ENCODE measurements at places on chromosomes 7 and 10.
A peak's percentile ranks its signal among the peaks of the same experiment; 100 is the strongest.

DNA sequence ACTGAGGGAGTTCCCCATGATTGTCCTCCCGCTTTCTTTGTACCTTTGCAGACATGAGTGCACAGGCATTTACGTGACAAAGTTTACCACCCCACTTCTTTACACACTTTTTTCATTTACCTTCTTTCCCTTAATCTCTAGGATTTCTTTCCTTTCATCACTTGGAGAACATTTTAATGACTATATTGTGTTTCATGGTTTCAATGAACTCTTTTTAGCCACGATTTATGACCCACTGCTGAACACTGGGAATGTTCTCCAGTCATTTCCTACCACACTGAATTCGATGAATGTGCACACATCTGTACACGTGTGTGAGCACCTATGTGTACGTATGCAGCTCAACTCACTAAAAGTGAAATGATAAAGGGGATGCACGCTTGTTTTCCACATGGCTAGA lies 371.7 kb upstream of the IGFBP3 start:
- DNase-seq, result no peak

DNA sequence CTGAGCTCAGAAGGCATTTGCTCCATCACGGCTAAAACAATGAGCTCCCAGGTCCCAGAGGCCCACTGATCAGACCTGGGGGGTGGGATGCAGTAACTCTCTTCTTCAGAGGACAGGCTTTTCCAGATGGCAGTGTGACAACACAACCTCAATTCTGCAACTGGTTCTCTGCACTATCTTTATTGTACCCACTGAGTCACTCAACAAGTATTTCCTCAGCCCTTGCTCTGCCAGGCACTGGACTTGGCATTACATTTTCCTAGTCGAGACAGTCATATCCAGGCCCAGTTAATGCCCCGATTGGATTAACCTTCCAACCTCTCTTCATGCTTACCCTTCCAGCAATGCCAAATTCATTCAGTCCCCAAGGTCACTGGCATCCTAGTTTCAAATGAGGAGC lies 72.6 kb downstream of the JAZF1 start:
- DNase-seq, result no peak

GRCh38 chr10:44761076-44761475 lies 150.1 kb upstream of the TMEM72 start:
- DNase-seq, result no peak

DNA sequence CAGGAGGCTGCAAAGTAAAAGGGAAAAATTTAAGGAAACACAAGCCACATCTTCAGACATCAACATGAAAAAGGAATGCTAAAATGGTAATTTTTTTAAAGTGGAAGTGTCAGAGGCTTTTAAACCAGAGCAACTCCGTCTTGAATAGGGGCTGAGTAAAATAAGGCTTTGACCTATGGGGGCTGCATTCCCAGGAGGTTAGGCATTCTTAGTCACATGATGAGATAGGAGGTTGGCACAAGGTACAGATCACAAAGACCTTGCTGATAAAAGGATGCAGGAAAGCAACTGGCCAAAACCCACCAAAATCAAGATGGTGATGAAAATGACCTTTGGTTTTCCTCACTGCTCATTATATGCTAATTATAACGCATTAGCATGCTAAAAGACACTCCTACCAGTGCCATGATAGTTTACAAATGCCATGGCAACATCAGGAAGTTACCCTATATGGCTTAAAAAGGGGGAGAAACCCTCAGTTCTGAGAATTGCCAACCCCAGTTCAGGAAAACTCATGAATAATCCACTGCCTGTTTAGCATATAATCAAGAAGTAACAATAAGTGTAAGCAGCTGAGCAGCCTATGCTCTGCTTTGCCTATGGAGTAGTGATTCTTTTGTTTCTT lies 128.3 kb downstream of the SKAP2 start:
- DNase-seq, result no peak

DNA sequence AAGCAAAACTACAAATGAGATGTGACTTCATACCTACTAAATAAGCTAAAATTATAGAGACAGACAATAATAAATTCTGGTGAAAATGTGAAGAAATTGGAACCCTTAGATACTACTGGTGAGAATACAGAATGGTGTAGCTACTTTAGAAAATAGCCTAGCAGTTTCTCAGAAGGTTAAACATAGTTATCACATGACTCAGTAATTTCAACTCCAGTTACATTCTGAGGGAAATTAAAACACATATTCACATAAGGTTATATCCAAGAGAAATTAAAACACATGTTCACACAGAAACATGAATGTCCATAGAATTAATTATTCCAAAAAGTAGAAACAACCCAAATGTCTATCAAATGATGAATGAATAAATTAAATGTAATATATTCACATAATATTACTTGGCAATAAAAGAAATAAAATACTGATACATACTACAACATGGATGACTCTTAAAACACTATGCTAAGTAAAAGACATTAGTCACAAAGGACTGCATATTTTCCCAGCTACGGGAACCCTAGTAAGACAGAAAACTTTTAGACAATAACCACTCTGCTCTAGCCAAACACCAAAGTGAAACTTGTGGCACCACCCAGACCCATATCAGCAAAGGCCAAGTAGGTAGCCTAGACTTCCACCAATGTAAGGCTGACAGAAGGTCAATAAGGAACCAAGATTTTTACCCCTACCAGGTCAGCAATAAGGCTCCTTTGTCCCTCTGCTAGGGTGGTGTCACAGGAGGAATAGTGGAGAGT lies 25.1 kb downstream of the SLC25A40 start:
- DNase-seq, result no peak

GRCh38 chr10:91296471-91296870 lies 76.0 kb downstream of the PCGF5 start:
- DNase-seq, result no peak

GRCh38 chr7:152382244-152382643 lies 53.6 kb downstream of the KMT2C start:
- peak; percentile 12 for DNase-seq

DNA sequence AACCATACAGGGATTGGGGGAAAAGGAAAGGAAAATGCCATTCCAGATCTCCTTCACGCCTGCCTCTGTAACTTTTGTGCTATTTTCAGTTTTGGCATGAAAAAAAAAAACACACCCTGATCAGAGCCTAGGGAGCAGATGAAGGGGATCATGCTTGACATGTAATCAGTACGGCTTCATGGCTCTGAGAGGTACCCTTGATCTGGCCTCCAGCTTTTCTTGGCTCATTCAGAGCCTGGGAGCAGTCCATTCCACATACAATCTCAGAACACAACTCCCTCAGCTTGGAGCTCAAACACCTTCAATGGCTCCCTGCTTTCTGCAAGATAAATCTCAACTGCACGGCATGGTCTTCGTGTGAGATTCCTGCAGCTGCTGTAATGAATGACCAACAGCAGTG lies 422.8 kb upstream of the ZMIZ1 start:
- DNase-seq, result no peak

GRCh38 chr7:140544388-140544826 lies 65.1 kb upstream of the MKRN1 start:
- no peak for DNase-seq

GRCh38 chr7:73519867-73520672 lies 2.0 kb downstream of the BAZ1B start:
- DNase-seq, result no peak

- DNase-seq, result no peak
Measured at GRCh38 chr10:132185601-132186487, 904 bp upstream of the DPYSL4 start.

DNA sequence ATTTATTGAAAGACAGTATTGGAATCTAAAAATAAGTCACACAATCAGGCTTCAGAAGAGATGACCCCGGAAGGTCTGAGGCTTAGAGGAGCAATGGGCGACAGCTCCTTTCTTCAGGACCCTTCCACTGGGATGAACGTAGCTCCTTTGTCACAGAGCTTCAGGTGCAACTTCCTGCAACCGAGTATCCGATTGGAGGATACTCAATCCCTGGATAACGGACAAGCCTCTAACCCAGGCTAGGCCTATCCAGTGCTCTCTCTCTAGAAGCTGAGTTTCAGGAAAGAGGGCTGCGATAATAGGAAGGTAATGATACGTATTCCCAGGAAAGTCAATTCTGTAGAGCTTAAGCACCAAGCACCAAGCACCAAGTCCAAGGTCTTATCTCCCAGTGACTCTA lies 349.4 kb upstream of the NPSR1 start:
- no peak for DNase-seq

DNA sequence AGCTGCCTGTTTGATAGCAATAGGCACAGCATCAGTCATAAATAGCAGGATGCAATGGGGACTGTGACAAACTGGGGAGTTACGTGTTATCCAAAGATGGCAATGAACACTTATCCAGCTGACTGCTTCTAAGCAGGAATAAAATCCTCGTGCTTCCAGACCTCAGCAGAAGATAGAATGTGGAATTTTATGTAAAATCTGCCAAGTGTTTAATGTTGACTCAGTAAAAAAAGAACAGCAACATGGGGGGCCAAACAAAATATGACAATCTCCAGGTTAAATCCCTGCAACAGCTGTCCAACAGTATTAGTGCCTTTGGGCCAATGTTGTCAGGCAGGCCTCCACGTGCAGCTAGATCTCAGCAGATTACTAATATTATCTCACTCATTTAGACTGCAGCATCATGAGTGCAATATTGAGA lies 127.3 kb downstream of the SEMA3C start:
- no peak for DNase-seq

DNA sequence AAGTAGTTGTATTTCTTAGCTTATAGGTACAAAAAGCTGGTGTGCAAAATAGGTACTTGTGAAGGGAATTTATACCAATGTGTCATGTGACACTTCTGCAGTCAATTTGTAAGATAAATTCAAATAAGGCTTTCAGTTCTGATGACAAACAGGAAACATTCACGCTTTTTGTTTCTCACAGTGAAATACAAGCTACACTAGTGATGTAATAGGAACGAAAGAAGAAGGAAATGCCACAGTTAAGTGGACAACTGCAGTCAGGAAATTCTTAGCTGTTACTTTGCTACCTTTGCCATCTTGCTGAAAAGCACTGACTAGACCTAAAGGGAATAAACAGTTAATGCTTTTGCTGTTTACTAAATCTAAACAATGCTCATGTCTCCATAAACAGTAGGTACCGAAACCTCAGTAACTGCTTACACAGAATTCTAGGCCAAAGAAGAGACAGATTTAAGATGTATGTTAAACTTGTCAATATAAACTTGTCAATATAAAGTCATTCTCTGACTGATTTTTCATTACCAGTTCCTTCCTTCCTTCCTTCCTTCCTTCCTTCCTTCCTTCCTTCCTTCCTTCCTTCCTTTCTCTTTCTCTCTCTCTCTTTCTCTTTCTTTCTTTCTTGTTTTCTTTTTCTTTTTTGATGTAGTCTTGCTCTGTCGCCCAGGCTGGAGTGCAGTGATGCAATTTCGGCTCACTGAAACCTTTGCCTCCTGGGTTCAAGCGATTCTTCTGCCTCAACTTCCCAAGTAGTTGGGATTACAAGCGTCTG lies 10.1 kb downstream of the OTUD1 start:
- no peak for DNase-seq

DNA sequence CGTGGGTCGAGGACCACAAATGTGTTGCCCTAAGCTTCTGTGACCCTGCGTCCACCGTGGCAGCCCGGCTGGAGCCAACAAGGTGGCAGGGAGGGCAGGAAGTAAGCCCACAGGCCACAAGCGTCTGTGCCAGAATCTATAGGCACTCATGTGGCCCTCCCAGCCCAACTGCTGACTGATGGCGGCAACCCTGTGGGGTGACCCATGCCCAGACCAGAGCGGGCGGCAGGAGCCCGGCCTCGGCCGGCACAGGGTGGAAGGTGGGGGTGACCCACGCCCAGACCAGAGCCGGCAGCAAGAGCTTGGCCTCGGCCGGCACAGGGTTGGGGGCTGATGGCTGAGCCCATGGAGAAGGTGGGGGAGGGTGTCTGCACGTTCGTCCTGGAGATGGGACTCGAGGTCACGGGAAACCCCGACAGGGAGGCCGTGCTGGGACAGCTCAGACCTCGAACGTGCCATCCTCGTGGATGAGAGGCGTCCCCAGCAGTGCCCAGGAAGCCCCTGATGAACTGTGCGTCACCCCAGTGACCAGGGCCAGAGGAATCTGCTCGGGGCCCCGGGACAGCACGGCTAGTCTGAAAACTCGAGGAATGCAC lies 181.0 kb downstream of the ELFN1 start:
- DNase-seq, result no peak

GRCh38 chr10:34748767-34749166 lies 66.3 kb downstream of the PARD3 start:
- DNase-seq, result no peak

- DNase-seq, result no peak
Measured at GRCh38 chr10:58842860-58843376, 330.2 kb downstream of the BICC1 start.

DNA sequence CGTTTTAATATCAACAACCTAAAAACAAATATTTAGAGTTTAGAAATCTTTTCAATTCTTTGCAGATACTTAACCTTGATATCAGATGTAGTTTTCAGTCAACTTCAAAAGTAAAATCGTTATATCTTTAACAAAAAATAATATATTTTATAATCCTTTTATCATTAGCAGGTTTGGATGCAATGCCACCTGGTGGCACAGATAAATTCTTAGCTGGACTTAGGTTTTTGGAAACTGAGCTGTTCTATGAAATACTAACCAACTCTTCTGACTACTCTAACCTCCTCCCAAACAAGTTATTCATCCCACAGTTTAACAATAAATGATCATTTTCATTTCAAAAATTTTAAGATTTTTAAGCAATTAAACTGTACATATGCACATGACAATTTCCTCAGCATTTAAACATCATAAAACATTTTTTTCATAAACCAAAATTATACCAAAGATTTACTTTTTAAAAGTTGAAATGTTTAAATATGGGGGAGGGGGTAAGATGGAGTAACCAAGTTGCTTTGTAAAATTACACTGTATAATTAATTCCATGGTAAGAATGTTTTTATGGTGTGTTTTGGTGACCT lies 56.9 kb downstream of the HIBADH start:
- DNase-seq, result no peak

GRCh38 chr7:83484826-83485225 lies 164.1 kb downstream of the SEMA3E start:
- no peak for DNase-seq

GRCh38 chr7:2309889-2310331 lies 4.3 kb downstream of the SNX8 start:
- no peak for DNase-seq

DNA sequence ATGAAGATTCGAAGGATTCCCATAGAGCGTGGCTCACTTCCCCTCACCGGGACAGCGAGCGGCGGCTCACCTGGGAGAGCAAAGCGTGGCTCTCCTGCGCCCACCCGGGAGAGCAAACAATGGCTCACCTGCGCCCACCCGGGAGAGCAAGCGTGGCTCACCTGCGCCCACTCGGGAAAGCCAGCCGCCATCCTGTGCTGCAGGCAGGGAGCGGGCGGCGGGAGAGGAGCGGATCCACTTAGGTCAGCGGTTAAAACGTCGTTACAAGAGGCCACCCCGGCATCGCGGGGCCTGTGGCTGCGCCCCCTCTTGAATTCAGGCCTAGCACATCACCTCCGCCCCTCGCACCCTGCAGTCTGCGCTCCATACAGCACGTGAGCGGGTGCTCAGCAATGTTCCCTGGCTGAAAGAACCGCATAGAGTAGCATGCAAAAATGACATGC lies 461 bp upstream of the FIGNL1 start:
- peak; percentile 14 for DNase-seq

GRCh38 chr7:81871606-81872265 lies 101.9 kb upstream of the HGF start:
- no peak for DNase-seq

All from stimulated activated CD4-positive, alpha-beta T cell treated with anti-CD3 and anti-CD28 coated beads, TNF-alpha, amount 100 ng/mL, for 48 hours (primary cell).